ENCODE measurements at places on chromosomes 4 and X.

GRCh38 chr4:72536443-72536842 is 32.6 kb downstream of the ADAMTS3 start:
- DNase-seq = no peak

GRCh38 chr4:52106660-52107059 is 55.6 kb downstream of the SPATA18 start:
- no peak for DNase-seq

DNA sequence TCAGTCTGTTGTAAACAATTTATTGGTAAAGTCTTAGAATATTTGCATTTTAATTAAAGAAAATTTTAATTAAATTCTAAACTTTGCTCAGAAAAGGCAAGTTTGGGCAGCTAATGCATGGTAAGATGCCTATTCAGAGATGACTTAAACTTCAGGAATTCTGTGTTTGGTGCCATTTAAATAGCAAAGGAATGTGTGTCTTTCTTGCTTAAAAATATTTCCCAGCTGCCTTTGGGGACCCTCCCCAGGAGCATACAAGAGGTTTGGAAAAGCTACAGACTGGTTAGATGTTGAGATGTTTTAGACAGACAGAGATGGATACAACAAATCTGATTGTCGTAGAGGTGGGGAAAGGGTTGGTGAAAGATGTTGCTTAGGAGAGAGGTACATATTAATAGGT is 36.5 kb downstream of the AFF2 start:
- no peak for DNase-seq

- DNase-seq = no peak
Observed at GRCh38 chr4:68288393-68288740, 42.9 kb upstream of the TMPRSS11B start.

- DNase-seq = no peak
Observed at GRCh38 chr4:185143601-185143969, 519 bp downstream of the SLC25A4 start.

GRCh38 chr4:133910165-133910564 is 291.4 kb downstream of the PABPC4L start:
- DNase-seq = no peak

DNA sequence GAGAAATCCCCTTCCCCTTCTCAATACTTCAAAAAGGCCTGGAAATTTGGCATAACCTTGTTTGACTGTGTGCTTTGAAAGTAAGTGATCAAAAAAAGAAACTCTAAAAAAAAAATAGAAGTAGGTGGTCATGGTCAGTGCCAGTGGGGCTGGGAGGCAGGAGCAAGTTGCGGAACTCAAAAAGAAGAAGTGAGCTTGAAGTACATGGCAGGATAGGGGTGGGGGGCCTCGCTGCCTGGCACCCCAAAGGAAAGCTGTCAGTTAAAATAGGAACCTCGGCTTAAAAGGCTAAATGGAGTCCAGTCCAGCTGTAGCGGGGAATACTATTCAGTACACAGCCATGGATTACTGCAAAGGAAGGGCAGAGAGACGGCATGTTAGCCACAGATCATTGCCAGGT is 12.2 kb upstream of the NKRF start:
- no peak for DNase-seq

DNA sequence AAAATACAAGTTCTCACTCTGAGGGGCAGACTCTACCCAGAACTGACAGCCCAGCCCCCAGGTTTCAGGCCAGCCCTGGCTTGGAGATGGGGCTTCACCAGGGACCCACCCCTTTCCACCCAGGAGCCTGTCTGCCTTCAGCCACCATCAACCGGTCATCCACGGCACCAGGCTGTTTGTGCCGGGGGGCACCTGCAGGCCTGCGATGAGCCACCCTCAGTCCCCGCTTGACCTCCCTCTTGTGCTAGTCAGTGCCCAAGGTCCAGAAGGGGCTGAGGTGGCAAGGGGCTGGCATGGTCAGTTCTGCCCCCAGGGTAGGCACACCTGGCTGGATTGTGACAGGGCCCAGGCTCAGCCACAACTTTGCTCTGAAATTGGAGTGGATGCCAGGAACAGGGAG is 82.1 kb downstream of the ADRA2C start:
- DNase-seq = no peak

GRCh38 chr4:143381189-143382118 is 44.8 kb downstream of the GAB1 start:
- no peak for DNase-seq

DNA sequence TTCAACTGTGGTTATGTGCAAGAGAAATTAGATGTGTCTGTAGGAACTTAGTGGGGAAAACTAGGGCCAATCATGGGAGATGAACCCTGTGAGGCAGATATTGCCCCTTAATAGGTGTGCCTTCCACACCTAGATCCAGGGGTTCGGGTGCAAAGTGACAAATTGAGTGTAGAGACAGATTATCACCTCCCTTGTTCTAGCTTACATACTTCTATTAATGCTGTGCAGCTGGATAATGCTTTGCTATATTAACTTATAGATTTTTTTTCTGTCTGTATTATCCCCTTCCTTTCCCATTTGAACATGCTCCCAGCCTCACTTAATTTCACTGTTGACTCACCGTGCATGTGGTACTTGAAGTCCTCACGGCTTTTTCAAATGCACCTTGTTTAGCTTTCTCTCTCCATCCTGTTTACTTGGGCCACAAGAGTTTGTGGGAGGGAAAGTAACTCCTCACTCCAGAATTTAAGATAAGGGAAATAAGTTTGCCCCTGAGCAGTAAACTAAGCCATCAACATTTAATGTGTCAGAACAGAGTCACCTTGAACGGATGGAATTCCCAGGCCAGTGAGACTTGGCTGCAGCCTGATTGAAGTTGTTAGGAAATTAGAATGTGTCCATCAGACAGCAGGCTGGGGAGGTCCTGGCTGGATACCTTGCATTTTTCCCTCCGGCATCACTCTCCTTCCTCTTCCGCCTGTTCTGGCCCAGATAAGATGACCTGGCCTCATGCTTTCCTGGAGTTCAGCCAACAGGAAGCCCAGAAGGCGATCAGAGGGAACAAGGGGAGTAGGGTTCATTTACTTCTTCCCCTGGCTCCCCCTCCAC is 478.4 kb downstream of the BCOR start:
- DNase-seq = no peak

DNA sequence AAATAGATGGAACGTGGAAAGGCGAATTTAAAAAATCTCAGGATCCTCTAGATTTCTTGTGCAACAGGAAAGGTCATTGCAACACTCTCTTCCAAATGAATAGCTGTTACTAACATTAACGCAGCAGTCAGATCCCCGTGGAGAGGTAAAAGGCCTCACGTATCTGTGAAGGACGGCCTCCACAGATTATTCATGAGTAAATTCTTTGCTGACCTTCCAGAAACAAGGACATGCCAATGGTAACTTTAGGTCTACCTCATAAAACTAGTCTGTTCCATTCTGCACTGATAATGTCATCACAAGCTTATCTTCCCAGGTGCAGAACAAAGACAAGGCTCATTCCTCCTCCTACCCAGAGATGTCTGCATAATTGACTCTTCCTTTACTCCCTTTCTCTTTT is 16.1 kb upstream of the REPS2 start:
- no peak for DNase-seq

- DNase-seq = no peak
Observed at GRCh38 chr4:148740701-148741100, 298.5 kb upstream of the NR3C2 start.

GRCh38 chr4:26907731-26908599 is 47.3 kb downstream of the STIM2 start:
- DNase-seq = no peak

GRCh38 chrX:12978205-12979025 is 3.5 kb downstream of the TMSB4X start:
- DNase-seq = no peak

- no peak for DNase-seq
Observed at GRCh38 chrX:53678667-53679066, 7.9 kb downstream of the HUWE1 start.

DNA sequence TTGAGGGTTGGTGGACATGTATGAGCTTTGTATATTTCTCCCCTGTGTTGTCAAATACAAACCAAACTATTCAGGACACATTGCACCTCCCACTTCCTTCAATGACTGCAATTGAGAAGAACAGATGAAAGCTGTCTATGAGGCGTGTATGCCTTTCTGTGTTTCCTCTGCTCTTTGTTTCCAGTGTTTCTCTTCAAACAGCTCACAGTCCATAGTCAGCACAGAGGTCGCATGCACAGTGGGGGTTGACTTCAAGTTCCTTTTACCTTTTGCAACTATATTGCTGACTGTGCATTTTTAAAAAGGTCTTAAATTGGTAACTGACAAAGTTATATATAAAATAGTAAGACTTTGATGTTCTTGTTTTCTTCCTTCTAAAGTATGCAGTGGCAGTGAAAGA is 957.8 kb downstream of the C4orf33 start:
- no peak for DNase-seq

DNA sequence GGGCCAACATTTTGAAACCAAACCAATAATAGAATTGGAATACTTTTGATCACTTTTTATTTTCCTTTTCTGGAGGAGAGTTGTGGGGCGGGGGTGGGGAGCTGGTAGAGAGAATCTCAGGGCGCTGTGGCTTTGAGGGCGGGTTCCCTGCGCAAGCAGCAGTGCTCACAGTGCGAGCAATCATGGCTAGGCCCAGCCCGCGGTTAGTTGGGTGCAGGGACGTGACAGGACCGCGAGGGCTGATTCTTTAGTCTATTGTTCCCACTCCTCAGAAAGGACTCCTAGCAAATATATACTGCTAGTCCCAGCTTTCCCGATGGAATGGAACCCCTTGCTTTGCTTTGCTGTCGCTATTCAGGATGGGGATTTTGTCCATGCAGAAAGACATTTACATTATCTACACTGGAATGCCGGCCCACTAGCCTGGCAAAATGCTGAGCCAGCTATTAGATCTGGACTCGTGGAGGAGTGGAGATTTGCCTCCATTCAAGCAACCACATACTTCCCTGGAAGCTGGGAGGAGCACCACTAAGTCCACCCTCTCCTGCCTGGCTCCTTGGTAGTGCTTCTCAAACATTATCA is 23.9 kb upstream of the APLN start:
- no peak for DNase-seq

DNA sequence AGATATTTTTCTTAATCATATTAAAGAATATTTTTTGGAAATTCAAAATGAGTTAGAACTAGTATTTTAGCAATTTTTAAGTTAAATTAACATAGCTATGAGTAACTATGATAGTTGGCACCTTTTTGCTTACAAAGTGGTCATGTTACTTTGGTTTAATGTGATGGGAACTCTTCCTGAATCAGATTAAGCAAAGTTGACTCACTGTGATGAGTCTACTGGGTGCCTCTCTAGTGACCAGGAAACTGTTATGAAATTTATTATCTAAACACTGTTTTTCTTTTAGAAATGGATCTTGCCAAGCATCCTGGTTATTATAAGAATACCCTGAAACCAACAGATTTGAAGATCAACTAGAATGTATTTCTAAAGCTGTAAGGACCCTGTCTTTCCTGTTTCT is 985.8 kb downstream of the TRAM1L1 start:
- no peak for DNase-seq

GRCh38 chr4:2252530-2253091 is 9.3 kb downstream of the MXD4 start:
- DNase-seq = no peak

DNA sequence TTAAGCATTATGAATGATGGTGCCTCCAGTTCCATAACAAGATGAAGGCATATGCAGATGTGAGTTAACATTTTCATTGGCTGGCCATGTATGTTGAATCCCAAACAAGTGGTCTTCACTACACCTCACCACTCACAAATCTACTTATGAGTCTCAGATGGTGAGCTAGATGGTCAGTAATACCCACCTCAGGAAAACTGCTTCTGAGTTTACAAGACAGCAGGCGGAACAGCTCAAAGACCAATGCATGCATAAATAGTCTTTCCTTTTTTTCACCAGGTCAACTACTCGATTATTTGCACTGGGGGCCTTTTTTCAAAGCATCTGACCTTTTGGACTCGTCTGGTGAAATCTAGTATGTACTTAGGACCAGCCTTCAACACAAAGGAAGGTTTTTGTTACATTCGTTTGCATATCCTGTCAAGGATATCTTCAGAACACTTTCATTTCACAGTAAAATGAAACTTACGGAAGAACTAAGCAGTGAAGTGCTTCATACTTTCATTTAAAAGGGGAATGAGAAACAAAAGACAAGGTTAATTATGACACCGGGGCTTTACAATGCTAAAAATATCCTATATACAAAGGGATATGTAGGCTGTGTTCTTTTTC is 23.1 kb upstream of the TLR7 start:
- no peak for DNase-seq

- DNase-seq = no peak
Observed at GRCh38 chr4:112994732-112995464, 54.6 kb upstream of the ANK2 start.

DNA sequence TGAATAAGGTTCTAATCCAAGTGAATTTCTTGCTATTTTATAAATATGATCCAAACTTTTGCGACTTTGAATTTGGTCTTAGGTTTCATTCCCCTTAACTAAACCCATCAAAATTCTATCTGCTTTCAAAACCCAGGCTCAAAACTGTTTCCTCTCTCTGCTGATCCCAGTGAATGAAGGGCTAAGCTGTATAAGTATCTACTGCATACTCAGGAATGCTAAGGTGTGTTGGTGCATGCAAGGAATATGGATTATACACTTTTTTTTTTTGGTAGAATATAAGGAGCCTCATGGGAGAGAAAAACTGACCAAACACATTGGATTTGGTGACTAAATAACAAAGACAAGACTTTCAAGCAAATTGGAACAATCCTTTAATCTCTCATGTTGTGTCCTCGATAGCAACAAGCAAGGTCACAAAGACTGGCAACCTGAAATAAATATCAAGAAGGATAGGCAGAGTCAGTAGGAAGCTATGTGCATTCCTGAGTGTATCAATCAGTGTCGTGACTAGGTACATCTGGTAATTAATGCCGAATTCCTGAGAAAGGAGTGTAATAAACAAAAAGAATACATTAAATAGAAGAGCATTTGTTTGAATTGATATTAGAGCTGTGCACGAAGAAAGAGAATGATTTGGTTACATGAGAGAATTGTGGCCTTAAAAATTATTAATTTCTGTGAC is 74.3 kb upstream of the KCTD8 start:
- DNase-seq = no peak

GRCh38 chr4:10088135-10089010 is 28.2 kb downstream of the WDR1 start:
- no peak for DNase-seq
